ENCODE measurements at places on chromosomes 16 and 17.

GRCh38 chr17:42750739-42751344 lies 6.0 kb upstream of the EZH1 start:
- no peak for DNase-seq

- DNase-seq: no peak
Measured at GRCh38 chr17:28404007-28404406, 2.0 kb downstream of the SLC46A1 start.

DNA sequence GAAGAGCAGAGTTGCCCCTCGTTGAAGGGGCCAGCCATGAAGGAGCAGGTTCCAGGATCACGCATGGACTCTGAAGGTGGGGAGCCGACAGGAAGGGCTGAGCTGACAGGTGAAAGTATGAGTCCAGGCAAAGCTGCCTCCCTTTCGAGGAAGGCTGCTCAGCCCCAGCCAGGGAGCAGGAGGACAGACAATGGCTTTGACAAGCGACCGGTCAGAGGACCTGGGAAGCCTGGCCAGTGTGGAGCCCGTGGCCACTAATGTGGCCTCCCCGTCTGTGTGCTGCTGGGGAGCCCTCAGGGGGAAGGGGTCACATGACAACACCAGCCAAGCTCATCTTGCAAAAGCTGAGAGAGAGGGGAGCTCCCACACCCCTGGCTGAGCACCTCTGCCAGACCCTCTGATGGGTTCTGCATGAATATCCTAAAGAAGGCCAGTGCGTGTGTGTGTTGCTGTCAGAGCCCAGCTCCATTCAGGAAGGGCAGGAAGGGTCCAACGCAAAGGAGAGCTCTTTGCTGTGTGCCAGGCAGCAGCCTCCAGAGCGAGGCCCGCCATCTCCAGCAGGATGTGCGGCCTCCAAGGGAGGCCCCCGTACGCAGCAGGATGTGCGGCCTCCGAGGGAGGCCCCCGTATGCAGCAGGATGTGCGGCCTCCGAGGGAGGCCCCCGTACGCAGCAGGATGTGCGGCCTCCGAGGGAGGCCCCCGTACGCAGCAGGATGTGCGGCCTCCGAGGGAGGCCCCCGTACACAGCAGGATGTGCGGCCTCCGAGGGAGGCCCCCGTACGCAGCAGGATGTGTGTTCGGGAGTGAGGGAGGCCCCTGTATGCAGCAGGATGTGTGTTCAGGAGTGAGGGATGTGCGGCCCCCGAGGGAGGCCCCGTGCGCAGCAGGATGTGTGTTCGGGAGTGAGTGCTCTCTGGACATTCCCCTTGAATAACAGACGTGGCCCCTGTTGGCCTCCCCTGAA lies 102.1 kb upstream of the CHMP6 start:
- DNase-seq: no peak

DNA sequence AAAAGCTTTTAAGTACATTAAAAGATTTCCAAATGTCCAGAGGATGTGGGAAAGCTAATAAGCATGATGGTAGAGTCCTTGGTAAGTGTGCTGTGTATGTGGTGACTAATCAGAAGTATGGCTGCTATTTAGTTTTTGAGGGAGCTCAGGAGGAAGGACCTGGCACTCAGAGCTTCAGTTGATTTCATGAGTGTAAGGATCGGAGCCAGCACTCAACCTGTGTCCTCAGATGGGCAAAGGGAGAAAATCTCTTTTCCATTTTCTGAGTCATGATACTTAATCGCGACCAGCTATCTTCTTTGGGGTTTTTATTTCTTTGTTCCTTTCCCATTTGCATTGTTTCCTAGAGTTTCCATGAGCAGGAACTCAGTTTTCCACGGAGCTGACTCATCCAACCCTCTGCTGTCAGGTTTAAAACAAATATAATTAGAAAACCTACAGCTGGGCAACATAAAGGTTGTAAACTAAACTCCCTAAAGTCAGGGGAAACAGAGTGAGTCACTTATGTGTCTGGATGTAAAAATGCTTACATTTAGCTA lies 125.4 kb downstream of the MAP2K6 start:
- DNase-seq: peak; percentile 3

DNA sequence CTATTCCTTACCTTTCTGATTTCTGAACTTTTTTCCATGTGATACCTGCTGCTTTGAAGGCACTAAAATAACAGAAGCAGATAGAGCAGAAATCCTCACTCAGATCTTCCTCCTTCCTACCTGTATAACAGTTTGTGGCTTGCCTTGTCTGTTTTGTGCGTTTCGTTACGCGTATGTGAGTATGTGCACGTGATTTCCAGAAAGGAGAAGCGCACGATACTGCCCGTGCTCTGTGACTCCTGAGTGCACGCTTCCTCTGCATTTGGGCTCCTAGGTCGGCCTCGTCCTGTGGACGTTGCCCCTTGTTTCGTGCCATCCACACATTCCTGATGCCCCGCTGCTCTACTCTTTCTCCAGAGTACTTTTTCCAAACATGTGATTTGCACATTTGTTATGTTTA lies 4.1 kb downstream of the COX4I1 start:
- no peak for DNase-seq

- peak; percentile 82 for DNase-seq
Measured at GRCh38 chr16:20851601-20852000, 45.3 kb downstream of the REXO5 start.

DNA sequence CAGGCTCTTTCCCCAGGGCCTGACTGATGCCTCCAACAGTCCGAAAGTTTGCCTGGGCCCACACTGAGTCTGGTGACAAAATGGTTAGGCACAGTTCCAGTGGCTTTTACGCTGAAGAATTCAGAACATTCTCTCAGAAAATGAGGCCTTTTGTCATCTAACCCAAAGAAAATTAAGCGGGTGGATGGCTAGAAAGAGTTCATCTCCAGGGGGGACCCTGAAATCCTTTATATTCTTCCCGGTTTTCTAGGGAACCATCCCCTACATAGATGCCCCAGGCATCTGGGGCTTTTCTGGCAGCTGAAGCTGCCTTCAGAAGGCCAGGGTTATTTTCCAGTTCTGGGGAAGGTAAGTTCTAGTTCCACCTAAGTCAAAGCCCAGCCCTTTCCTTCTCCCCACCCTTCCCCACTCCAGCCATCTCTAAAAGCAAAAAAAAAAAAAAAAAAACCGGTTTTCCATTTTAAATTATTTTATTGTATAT lies 2.2 kb downstream of the RASD1 start:
- no peak for DNase-seq

GRCh38 chr16:2148714-2149629 lies 547 bp downstream of the RAB26 start:
- DNase-seq: no peak

DNA sequence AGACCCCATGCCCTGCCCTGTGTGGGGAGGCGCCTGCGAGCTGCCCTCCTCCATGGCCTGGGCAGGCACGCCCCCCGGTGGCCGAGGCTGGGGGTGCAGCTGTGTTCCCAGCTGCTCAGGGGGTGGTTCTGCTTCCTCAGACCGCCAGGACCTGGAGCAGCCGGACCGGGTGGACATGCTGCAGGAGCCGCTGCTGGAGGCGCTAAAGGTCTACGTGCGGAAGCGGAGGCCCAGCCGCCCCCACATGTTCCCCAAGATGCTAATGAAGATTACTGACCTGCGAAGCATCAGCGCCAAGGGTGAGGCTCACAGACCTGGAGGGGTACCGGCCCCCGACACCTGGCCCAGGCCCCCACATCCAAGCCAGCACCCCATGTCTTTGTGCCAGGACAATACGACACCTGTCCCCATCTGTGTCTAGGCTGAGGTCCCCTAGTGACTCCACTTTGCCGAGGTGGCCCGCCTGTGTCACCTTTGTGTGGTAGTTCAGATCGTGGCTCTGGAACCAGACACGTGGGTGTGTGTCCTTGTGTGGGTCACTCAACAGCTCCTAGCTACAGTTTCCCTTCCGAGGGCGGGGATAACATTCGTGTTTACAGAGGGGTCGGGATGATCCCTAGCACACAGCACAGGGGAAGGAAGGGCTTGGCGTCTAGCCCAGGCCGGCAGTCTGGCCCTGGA lies 9.3 kb downstream of the GJD3 start:
- DNase-seq: no peak

- no peak for DNase-seq
Measured at GRCh38 chr17:66753126-66753920, 81.6 kb upstream of the CACNG5 start.

- peak; percentile 90 for DNase-seq
Measured at GRCh38 chr17:30378825-30379302, at the start of gene CPD. CPD (plus strand) TSS chr17:30378927; CDS start chr17:30378981, 54 bp downstream.

GRCh38 chr17:36892112-36892838 lies 45.0 kb upstream of the LHX1 start:
- DNase-seq: no peak

GRCh38 chr16:86205521-86206245 lies 304.6 kb upstream of the FOXF1 start:
- no peak for DNase-seq

DNA sequence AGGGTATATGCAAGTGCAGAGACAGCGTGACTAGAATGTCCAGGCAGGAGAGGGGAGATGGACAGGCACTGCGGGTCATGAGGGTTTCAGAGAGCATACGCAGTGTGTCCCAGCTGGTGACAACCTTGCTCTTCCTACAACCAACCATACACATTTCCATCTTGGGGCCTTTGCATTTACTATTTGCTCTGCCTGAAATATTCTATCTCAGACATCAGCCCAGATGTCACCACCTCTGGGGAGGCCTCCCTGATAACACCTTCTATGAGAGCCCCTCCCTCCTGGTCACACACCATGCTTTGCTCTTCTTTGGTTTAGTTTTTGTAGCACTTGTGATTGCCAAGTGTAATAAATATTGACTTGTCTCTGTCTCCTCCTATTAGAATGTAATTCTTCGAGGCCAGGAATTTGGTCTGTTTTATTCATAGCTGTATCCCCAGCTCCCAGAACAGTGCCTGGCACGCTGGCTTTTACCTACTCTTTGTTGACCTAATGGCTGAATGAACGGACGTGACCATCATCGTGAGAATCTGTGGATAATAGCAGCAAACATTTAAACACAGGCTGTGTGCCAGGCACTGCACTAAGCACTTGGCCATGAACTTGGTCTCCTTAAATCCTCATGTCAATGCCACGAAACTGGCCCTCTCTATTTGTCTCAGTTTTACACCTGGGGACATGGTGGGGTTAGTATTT lies 51.9 kb downstream of the PLCG2 start:
- no peak for DNase-seq

- DNase-seq: no peak
Measured at GRCh38 chr17:68539548-68540467, 27.6 kb downstream of the PRKAR1A start.

GRCh38 chr16:58684001-58684353 lies 593 bp downstream of the SLC38A7 start:
- DNase-seq: no peak

DNA sequence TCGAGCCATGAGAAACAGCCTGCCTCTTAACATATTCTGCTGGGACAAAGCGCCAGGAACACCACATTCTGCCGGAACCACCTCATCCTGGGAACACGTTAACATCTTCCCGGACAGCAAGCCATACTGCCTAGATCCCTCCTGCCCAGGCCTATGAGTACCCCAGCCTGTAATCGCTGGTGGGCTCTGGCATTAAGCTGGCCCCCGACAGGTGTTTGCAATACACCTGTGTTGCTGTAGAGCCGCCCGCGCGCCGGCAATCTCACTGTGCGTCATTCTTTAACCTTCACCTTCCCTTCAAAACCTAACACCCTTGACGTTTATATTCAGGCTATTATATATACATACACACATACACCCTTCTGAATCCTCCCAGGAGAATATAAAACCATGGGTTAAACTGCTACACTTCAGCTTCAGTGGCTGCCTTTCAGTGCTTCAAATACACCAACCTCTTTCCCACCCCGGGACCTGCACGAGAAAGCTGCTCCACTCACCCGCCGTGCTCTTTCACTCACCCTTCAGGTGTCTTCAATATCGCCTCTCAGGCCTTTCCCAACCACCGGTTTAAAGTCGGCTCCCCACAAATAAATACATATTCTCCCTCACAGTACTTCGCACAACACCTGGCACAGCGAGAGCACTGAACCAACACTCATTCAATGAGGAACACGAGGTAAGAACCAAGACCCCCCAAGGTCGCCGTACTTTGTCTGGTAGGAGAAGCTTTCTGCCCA lies 1.0 kb upstream of the ENDOV start:
- no peak for DNase-seq

All from GM04504 (cell line).